ENCODE measurements at places on chromosomes 12 and 14.

DNA sequence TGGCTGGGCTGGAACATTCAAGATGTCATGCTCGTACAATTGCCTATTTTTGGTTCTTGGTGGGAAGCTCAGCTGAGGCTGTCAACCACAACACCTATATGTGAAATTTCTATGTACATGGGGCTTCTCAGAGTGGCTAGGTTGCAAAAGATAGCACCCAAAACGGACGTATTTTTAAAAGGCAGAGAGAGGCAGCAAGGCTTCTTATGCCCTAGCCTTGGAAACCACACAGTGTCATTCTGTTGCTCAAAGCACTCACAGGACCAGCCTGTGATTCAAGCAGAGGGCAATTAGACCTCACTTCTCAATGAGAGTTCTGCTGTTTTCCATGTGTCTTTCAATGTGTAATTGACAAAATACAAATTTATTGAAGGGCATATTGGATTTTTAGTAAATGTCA, 134.0 kb downstream of the GXYLT1 start:
- DNase-seq = no peak

GRCh38 chr12:43969882-43970281, 134.0 kb downstream of the TMEM117 start:
- no peak for DNase-seq

DNA sequence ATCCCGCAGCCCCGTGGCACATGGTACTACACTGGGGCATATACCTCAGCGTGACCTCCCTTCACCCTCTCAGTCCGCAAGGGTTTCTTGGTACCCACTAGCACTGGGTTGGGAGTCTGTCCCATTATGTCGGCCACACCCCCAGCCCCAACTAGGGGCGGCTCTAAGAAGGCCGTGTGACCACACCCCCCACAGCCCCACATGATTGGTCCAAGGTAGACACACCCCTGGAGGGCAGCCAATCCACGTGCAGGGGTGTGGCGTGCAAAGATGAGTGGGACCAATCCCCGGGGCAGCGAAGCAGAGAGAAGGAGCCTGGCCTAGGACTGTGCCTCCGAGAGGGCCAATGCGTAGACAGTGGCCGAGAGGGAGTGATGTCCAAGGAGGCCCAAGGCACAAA, 34.6 kb upstream of the BEGAIN start:
- DNase-seq = no peak

GRCh38 chr14:51490205-51490604, 161.5 kb upstream of the FRMD6 start:
- no peak for DNase-seq

GRCh38 chr14:33057585-33057984, 118.9 kb downstream of the NPAS3 start:
- DNase-seq = no peak

- DNase-seq = no peak
Observed at GRCh38 chr12:31387011-31387410, 61.1 kb upstream of the SINHCAF start.

Measured in CD4-positive, alpha-beta T cell (primary cell).